ENCODE measurements at places on chromosomes 3 and 15. TPM values are rescaled to one million over a fixed set of nuclear protein-coding genes. Genes with fewer than 3 reads are reported as not detected.
A peak's percentile ranks its signal among the peaks of the same experiment; 100 is the strongest.

The KIF15 gene
- total RNA-seq = 26.1 TPM

The NEO1 gene
- 28.3 TPM for total RNA-seq

The P2RY14 gene
- total RNA-seq = not detected

DNA sequence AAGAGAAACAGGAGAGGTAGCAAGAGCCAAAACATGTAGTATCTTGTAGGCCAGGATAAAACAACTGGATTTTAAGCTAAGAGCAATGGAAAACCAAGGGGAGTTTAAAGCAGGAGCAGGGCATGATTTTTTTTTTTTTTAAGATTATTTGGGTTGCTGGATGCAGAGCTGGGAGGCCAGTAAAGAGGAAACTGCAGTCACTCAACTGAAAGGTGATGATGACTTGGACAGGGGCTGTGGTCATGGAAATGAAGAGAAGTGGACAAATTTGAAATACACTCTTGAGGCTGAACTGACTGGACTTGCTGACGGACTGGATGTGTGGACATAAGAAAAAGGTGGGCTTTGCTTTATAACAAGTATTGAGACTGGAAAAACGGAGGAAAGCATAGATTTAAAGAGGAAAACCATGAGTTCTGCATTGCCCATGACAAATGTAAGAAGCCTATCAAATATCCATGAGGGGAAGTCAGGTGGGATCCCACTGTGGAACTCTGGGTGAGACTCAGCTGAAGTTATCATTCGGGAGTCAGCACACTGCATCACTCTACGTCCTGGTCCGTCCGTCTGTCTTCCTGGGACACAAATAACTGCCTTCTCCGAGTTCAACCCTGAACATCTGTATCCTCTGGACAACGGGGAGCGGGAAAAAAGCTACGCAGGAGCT, 688 bp downstream of the XPC start:
- no peak for DNase-seq

GRCh38 chr3:158735296-158736033, 3.2 kb upstream of the RARRES1 start:
- DNase-seq = no peak

- peak; percentile 22 for DNase-seq
Observed at GRCh38 chr3:141294301-141294700, 62.7 kb downstream of the PXYLP1 start.

- no peak for DNase-seq
Observed at GRCh38 chr15:56963126-56963525, 44.7 kb downstream of the TCF12 start.

GRCh38 chr3:61231693-61232092, 19.6 kb downstream of the FHIT start:
- no peak for DNase-seq

DNA sequence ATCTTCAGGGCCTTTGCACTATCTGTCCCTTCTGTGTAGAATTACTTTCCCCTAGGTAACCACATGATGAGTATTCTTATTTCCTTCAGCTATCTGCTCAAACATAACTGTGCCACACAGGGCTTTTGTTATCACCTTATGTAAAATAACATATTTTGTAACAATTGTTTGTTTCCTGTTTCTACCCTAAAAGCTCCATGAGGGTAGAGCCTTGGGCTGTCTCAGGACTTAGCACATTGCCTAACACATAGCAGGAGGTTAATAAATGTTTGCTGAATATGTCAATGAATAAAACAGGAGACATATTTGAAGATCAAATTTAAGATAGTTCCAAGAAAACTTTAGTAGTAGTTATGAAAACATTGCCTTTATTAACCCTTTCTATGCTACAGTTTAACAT, 14.7 kb downstream of the VGLL3 start:
- DNase-seq = no peak

- peak; percentile 95 for DNase-seq
Observed at GRCh38 chr15:100721758-100722550, 119.6 kb downstream of the ASB7 start.

DNA sequence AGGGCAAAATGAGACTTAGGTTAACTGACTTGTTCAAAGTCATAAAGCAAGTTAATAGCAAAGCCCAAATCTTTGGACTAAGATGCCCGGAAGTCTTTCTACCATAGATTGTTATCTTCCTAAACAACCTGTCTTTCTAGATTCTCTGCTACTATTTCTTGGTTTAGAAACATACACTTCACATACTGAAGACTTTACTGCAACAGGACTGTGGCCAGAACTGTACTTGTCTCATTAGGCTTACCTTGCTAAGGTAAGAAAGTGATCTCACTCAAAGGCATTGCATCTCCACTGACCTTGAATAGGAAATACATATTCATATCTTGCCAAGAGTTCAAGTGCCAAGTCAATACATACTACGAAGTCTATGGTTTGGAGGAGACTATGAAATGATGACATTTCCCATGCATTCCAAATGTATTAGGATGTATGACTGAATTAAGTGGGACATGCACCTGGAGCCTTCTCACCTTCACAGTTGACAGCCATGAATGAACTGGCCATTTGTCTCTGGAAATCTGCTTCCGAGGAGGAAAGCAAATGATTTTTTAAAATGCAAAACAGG, 5.0 kb downstream of the ZDHHC3 start:
- no peak for DNase-seq

GRCh38 chr15:68621535-68621934, 42.7 kb downstream of the CORO2B start:
- DNase-seq = no peak

Measured in SJSA1 (cell line).